ENCODE measurements at places on chromosomes 12 and 14.

GRCh38 chr12:32897281-32897610 is 669 bp upstream of the PKP2 start:
- DNase-seq, result no peak

DNA sequence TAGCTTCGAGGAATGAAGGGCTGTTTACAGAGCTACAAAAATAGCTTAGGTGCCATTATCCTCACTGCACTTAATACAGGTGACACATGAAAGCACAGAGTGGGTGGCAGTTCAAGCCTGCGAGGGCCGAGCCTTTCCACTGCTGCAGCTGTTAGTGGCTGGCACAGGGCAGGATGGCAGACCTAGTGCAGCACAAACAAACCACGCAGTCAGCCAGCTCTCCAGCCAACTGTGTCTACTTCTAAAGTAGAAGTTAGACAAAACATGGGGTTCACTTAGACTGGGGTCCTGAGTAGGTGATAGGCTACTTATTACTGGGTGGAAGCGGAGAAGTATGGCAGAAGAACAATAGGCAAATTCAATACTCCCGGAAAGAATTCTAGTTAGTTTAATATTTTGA is 95.4 kb downstream of the DUSP16 start:
- DNase-seq, result no peak

- DNase-seq, result no peak
Observed at GRCh38 chr14:70770490-70770889, 38.8 kb downstream of the MAP3K9 start.

DNA sequence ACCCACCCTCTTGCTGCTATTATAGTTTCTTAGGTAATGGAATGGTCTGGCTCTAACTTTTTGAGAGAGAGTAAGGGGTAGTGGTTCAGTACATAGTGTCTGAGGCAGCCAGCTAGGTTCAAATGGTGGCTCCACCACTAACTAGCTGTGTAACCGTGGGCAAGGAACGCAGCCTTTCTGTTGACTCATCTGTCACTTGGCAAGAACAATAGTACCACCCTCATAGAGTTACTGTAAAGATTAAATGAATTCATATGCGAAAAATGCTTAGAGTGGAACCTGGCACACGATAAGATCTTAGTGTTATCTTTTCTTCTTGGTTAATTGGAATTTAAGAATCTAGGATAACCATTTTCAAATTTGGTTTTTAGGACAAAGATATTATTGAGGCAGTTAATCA is 14.0 kb downstream of the CCDC62 start:
- DNase-seq, result no peak

DNA sequence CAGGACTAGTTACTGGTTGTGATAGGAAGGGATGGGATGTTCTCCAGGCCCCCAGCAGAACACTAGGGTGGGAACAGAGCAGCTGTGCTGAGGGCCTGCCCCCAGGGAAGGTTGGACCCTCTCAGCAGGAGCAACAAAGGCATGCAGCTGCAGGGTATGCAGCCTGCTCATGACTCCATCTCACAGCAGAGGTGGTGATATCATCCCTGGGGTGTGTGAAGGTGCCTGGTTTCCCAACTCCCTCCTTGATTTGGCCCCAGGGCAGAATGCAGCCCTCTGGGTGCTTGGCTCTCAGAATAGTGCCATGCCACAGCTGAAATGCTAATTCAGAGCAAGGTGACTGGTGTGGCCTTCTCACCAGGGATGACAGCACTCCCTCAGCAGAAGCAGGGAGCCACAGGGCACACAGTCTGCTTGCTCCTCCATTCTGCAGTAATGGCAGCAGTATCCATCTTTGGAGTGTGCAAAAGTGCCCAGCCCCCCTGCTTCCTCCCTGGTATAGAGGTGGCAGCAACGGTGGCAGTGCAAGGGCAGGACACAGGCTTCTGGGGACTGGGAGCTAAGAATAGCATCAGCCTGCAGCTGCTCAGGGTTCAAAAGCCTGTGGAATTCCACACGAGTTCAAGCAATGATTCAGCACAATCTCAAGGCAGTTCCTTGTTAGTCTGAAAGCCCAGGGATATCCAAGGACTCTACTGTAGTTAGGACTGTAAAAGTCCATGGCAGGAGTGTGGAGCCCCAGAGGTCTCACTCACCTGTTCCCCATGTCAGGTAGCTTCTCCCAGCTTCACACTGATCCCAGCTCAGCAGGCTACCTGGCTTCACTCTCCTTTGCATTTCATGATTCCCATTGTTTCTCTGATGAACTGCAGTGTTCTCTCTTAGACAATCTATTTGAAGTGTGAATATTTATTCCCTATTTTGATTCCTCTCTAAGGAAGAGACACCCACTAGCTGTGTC is 298.1 kb upstream of the FOXG1 start:
- no peak for DNase-seq

DNA sequence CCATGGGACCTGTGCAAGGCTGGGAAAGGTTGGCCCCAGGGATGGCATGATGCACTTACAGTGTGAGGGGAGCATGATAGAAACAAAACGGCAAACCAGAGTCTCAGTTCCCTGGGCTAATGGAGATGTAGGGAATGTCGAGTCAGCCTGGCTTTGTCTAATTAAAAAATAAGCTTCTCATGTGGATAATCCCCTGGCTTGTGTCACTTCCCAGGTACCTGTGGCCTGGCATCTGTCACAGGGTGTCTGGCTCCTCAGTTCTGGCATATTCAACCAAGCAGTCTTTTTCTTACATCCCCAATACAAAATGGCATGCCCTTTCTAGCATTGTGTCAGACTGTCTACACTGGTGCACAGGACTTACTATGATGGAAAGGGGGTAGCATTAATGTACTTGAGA is 261.4 kb downstream of the GRIN2B start:
- no peak for DNase-seq

- peak; percentile 12 for DNase-seq
Observed at GRCh38 chr14:38592764-38593442, 337.0 kb upstream of the CLEC14A start.

- DNase-seq, result peak; percentile 90
Observed at GRCh38 chr12:12704593-12705230, 8.7 kb upstream of the GPR19 start.

GRCh38 chr12:124663206-124663605 is 95.8 kb upstream of the NCOR2 start:
- peak; percentile 56 for DNase-seq

- DNase-seq, result no peak
Observed at GRCh38 chr14:37824939-37825712, 229.7 kb downstream of the TTC6 start.

- no peak for DNase-seq
Observed at GRCh38 chr14:47009615-47010014, 358.0 kb upstream of the RPL10L start.

- DNase-seq, result no peak
Observed at GRCh38 chr12:9667403-9668160, 1.9 kb upstream of the CLEC2D start.

GRCh38 chr14:76946753-76947077 is 81.8 kb downstream of the IRF2BPL start:
- no peak for DNase-seq

GRCh38 chr14:96627386-96627785 is 125.2 kb downstream of the PAPOLA start:
- DNase-seq, result no peak

- no peak for DNase-seq
Observed at GRCh38 chr14:69339426-69339825, 58.7 kb downstream of the ERH start.

DNA sequence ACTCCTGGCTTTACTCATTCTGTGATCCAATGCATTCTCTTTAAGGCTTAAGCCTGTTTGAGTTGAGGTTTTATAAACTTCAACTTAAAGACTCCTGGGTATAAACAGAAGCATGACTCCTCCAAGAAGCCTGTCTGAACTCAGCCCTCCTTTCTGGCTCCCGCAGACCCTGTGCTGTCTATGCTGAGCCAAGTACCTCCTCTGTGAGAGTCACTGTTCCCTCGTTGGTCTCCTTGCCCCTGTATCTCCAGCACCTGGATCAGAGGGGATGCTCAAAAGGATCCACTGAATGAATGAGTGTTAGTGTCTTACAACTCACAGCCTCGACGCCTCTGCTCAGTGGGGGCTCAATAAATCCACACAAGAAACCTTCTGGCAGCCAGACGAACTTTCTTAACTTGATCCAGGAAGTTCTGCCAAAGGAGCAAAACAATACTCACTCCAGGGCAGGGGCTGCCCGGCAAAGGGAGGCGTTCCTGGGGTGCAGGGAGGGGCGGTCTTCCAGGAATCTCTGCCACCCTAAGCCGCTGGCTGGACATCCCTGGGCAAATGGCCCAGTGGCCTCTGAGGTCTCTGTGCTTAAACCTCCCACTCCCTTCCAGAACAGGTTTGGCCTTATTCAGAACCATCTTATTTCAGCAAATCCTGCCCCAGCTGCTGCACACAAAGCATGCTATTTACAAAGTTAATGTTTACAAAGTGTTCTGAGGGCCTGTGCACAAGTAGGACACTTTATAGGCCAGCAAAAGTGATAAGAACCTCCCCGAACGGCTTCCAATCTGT is 32.9 kb downstream of the MAP1LC3B2 start:
- peak; percentile 27 for DNase-seq

DNA sequence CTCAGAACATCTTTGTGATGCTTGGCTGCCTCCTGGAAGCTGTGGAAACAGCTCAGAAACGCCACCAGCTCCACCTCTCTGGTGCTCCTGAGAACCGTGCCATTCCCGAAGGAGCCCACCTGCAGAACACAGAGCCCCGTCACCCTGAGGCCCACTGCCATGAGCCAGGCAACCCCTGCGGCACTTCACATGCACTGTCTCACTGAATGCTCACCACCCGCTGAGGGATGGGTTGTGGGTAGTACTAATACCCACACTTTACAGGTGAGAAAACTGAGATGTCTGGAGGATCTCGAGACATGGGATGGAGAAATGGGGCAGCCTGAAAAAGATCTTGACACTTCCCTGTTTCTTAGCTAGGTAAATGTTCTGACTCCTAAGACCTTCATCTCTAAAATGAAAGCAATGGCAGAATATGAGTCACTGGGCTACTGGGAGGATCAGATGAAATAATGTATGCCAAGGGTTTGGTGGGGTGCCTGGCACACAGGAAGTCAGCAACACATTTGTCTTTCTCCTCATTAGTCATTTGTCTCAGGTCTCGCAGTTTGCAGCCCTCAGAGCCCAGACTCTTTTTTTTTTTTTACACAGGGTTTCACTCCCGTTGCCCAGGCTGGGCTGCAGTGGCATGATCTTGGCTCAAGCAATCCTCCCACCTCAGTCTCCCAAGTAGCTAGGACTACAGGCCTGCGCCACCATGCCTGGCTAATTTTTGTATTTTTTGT is 5.3 kb downstream of the OASL start:
- DNase-seq, result peak; percentile 36

- DNase-seq, result no peak
Observed at GRCh38 chr12:123122626-123123025, 28.3 kb downstream of the PITPNM2 start.

DNA sequence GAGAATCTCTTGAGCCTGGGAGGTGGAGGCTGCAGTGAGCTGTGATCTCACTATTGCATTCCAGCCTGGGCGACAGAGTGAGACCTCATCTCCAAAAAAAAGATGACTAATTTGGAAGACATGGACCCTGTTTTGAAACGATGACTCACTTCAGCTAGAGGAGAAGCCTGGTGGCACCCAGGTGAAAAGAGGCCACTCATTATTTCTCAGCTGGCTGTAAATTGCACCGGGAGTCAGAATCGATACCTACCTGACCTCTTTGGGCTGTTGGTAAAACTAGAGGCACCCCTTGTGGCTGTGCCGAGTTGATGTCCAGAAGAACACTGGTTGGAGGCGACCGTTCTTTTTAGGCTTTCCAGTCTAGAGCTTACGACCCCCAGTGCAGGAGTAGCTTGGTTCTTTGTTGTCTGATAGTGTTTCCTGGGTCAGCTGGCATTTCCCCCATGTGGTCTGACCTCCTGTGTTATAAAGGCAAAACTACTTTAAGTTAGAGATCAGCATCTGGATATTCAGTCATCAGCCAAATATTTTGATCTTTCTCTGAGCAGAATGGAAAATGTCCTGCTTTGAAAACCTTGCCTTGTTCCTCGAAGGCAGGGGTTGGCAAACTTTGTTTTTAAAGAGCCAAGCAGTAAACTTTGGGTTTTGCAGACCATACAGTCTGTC is 93.2 kb downstream of the CHST11 start:
- peak; percentile 44 for DNase-seq

GRCh38 chr14:104531421-104532190 is 48.0 kb upstream of the C14orf180 start:
- no peak for DNase-seq

DNA sequence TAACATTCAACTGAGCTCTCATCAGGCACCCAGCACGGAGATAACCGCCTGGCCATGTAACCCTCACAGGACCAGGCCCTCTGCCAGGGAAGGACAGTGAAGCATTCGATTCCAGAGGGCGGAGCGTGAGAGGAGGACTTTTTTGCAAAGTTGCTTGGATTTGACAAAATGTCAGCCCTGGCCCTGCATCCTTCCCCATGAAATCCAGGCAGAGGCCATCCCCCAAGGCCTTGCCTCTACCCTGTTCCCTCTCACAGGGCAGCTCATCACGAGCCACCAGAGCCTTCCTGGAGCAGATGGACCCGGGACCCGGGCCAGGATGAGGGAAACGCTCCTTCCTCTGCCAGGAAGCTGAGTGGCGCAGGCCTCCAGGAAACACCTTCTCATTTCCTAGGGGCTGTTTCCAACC is 17.0 kb downstream of the CAMKK2 start:
- peak; percentile 82 for DNase-seq

- DNase-seq, result no peak
Observed at GRCh38 chr14:39442293-39442692, 10.1 kb upstream of the FBXO33 start.

DNA sequence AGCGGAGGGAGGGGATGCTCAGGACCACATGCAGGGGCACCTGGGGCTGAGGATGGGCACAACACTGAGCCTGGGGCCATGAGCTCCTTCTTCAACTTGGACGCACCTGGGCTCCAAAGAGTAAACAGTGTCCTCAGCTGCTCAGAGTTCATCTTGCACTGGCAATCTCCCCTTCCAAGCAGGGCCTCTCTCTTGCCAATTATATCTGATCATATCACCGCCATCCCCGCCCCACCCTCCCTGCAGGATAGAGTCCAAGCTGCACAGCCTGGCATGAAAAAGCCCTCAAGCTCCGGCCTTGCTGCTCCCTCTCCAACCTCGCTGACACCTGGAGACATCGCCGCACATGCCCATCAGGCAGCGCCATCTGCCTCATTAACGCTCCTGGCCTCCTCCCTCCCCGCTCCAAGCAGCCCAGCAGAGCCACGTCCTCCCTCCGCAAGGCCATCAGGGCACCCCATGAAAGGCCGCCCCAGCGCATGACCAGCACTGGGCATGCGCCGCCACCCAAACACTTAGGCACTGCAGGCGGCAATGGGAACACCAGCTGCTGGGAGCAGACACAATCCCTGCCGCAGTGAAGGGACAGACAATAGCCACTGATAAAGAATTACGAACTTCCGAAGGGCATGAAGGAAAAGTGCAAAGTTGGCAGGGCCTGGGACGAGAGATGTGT is 88.8 kb downstream of the CHGA start:
- DNase-seq, result no peak

DNA sequence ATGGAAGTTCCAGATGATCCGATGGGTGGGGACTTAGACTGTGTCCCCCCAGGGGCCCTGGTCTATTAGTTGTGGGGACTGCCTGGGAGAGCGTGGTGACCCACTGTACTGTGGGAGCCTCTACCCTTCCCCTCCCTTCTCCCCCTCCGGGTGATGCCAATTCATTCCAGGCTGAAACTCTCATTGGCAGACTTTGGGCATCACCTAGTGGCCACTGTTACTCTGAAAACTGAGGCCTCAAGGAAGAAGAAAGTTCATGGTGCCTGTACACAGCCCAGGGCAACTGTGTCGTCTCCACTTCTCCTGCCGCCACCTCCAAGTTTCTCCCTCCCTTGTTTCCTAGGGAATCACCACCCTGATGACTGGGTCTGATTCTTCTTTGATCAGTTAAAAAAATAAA is 173.6 kb upstream of the ALG10B start:
- no peak for DNase-seq

- no peak for DNase-seq
Observed at GRCh38 chr12:17192721-17193120, 586.8 kb upstream of the LMO3 start.

- no peak for DNase-seq
Observed at GRCh38 chr12:89382328-89382727, 30.0 kb upstream of the DUSP6 start.

Data from AG08395 (cell line).